K562 (cell line): ENCODE measurements at places on chromosomes 3 and 15.

- DNase-seq = no peak
Measured at GRCh38 chr3:191414732-191415131, 46.2 kb upstream of the PYDC2 start.

DNA sequence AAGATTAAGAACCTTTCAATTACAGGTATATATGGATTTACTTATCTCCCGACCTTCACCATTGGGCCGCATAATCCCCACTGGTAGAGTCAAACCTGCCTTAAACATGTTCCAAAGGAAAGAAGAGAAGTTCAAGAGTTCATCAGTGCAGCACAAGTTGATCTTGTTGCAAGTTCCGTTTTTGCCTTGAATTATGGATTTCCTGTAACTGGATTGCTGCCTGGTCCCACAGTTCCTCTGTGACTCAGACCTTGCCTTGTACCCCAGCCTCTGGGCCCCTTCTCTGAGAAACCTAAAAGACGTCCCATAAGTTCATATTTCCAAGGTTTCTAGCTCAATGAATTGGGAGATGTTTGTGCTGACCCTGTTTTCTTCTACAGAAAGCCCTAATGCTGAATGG, 112.5 kb upstream of the THBS1 start:
- DNase-seq = no peak

DNA sequence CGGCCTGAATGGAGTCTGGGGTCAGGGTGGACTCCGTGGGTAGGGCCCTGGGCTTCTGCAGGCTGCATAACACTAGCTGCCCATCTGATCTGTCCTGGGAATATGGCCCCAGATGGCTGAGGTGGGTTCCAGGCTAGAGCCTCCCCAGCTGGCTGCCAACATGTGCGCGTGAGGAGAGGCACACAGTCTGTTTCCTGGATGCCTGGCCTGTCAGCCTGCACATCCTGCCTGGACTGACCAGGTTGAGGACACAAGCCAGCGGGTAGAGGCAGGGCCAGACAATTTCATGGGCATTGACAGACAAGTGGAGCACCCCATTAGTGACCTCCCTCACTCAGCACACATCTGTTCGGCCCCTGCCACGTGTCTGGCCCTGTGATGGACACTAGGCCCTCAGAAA, 29.8 kb upstream of the RPL29 start:
- DNase-seq = no peak

- no peak for DNase-seq
Measured at GRCh38 chr15:47360305-47360704, 357.0 kb upstream of the SEMA6D start.

DNA sequence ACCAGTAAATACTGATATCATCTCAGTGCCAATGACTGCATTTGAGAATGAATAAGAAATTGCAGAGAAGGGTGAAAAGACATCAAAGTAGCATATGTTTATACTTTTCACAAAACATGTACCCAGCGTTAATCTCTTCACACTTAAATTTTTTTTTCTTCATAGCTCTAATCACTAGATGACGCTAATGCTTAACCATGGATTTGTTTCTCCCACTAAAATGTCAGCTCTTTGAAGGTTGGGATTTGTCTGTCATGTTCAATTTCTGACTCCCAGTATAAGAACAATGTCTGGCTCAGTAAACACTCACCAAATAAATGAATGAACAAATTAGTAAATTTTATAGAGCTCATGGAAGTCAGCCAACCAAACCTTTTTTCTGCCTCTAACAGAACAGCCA, 78.3 kb upstream of the LMCD1 start:
- no peak for DNase-seq

DNA sequence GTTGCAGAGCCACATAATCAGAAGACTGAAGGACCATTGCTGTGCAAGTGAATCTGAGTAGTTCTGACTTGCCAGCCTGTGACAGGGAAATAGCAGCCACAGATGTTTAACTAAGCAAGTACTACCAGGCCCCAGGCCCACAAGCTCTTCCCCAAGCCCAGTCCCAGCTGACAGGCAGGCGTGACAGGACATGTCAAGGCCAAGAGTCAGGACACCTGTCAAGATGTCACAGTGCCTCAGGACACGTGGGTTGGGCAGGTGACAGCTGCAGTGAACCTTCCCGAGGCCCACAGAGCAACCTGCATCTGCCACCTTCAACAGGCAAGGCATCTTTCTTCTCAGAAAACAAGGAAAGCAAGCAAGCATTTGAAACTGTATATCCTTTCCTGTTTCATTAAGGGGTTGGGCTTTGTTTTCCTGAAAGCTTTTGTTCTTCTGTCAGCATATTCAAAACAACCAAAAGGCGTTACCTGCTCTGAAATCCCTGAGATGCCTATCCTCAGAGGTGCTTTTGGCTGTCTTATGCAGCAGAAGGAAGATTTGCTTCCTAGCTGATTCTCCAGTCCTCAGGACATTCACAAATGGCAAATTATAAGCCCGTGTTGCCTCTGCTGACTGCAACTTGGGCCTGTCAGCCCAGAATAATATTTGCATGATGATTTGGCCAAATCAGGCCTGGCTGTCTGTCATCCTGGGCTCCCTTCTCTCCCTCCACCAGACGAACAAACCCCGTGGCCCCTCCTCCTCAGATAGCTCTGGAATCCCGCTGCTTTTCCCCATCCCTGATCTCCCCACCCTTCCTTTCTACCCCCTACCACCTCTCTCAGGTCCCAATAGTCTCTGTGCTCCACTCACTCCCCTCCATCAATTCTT, 171.8 kb upstream of the WNT5A start:
- DNase-seq = no peak

GRCh38 chr3:66236281-66236680, 15.5 kb downstream of the SLC25A26 start:
- DNase-seq = no peak

- no peak for DNase-seq
Measured at GRCh38 chr3:142218703-142219102, 6.7 kb downstream of the GK5 start.

DNA sequence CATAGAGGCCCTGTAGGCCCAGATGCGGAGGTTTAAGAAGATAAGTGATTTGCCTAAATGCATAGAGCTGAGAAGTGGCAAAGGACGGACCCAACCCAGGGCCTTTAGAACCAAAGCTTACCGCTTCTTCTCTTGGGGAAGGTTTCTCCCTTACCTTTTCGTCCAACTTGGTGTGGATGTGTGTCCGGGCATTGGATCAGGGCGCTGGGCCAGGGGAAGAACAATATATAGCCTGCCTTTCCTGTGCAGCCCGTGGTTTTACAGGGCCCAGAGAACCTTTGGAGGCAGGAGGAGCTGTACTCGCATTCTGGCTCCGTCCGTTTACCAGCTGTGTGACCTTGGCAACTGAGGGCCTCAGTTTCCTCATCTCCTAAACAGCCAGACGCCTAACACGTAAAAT, 686 bp upstream of the P3H2 start:
- no peak for DNase-seq

GRCh38 chr15:25989327-25989726, 126.2 kb upstream of the ATP10A start:
- DNase-seq = peak; percentile 33

GRCh38 chr3:193605876-193606275, 12.9 kb downstream of the OPA1 start:
- DNase-seq = peak; percentile 86

GRCh38 chr15:56675930-56676329, 57.4 kb downstream of the ZNF280D start:
- no peak for DNase-seq

DNA sequence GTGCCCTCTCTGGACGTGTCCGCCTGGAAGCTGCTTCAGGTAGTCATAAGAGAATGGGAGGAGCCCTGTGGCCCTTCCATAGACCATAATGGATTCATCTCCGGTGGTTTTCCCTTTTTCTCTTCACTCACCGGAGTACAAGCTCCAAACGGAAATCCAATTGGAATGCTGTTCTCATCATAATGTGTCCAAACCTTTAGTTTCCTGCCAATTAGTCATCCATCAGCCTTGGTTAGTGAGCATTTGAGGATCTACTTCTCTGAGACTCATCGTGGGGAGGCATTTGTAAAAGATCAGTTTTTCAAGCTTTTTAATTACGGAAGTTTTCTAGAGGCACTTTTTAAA, 34.9 kb downstream of the ABHD2 start:
- no peak for DNase-seq

DNA sequence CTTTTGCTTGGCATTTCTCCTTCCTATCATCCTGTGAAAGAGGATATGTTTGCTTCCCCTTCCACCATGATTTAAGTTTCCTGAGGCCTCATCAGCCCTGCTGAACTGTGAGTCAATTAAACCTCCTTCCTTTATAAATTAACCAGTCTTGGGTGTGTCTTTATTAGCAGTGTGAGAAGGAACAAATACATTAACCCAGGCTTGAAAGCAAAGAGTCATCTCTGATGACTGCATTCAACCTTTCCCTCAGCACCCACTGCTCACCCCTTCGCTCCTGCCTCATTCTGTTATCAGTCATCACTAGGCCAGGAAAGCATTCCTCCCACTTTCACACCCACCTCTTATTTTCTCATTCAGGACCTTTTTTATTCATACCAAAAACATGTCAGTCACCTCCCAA, 59.6 kb upstream of the CASR start:
- no peak for DNase-seq

DNA sequence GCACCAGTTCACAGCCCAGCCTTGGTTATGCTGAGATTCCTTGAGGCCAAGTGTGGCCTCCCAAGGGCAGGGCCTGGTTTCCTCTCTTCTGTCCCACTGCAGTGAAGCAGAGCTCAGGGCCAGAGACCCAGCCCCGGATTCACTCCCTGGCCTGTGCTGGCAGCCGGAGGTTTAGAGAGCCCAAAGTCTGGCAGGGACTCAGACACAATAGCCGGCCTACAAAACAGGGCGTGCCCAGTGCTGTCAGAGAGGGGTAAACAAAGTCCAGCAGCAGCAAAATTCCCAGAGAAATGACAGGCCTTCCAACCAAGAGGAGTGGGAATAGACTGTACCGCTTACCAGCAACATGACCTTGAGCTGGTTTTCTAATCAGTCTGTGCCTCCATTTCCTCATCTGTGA, 14.0 kb downstream of the VIPR1 start:
- DNase-seq = no peak

DNA sequence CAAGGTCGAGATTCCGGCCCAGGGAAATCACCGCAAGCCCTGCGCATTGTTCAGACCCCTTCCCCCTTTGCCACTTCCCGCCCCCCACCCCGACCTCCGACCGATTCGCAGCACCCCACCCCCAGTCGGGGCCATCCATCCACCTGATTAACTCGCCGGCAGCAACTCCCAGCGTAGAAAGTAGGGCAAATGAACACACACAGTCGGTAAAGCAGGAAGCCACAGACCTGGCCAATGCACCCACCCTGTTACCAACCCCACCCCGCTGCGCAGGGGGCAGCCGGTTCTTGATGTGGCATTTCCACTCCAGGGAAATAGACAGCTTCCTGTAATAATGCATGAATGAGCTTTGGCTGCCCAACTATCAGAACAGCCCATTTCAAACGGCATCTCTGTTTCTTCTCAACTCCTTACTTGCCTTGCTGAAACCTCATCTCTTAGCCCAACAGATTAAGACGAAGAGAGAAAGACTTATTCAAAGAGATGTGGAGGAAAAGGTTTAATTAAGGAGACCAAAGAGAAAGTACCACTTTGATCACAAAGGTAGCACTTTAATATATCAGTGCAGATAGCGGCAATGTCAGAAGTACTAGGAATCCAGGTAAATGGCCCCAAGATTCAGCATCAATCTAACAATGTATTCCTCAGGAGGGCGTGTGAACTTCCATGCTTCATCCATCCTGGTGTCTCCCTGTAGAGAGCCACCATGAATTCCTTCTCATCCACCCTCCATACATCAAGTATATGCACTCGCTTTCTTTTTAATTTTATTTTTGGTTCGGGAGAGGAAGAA, 1.9 kb downstream of the TNIK start:
- no peak for DNase-seq

GRCh38 chr3:104916971-104917370, 449.7 kb upstream of the ALCAM start:
- no peak for DNase-seq

- DNase-seq = peak; percentile 87
Measured at GRCh38 chr15:80695099-80695910, at the start of gene ABHD17C. Gene ABHD17C (plus strand): TSS chr15:80695310. CDS start chr15:80695430, 120 bp downstream.

DNA sequence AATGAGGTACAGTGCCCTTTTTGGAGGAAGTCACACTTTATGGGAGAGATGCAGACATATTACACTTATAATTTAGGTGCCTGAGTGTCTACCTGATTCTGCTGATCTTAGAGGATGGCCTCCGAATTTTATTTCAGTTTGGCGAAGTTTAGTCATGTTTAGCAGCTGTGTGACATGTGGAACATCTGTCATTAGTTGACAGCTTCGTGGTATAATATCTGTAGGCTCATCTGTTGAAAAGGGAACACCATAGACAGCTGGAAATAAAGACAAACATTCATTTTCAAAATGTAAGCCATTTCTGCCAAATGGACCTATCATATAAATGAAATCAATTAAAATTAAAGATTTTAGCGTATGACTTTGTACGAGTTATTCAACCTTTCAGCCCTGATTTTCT, 165.4 kb downstream of the CFAP20DC start:
- no peak for DNase-seq

DNA sequence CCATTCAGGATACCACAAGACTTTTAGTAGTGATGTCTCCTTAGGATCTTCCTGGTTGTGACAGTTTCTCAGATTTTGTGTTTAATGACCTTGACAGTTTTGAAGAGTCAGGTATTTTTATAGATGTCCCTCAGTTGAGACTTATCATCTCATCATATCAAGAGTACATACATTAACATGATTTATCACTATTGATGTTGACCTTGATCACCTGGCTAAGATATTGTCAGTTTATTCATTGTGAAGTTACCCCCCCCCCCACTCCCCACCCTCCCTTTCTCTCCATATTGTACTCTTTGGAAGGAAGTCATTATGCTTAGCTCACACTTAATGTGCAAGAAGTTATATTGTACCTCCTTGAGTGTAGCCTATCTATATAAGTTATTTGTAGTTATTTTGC, 42.9 kb downstream of the MGA start:
- no peak for DNase-seq

GRCh38 chr15:31311735-31312619, 14.7 kb upstream of the KLF13 start:
- no peak for DNase-seq

DNA sequence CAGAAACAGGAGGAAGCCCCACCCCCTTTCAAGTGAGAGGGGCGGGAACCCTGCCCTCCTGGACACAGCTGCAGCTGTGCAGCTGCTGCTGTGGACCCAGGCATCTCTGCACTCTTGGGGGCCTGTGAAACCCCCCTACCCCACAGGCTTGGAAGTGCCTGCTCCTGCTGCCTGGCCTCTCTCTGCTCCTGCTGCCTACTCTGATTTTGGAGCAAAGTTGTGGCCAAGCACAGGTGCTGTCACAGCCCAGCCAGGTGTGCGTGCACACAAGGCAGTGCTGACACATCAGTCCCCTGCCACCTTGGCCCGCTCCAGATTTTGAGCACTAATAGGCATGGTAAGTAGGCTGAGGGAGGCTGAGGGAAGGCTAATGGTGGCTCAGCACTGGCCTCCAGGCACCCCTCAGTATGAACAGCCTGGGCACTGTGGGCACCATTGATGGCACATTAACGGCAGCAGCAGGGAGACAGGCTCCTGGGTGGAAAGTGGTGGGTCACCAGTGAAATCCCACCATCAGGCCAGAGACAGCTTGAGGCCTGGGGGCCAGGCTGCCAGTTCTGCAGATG, 890.9 kb downstream of the GBE1 start:
- DNase-seq = no peak
